Esophagus squamous epithelium (tissue), 5 donors: ENCODE measurements at places on chromosomes 7 and 10. TPM values are rescaled to one million over a fixed set of nuclear protein-coding genes. Genes with fewer than 3 reads are reported as not detected.
A peak's percentile ranks its signal among the peaks of the same experiment; 100 is the strongest.

DNA sequence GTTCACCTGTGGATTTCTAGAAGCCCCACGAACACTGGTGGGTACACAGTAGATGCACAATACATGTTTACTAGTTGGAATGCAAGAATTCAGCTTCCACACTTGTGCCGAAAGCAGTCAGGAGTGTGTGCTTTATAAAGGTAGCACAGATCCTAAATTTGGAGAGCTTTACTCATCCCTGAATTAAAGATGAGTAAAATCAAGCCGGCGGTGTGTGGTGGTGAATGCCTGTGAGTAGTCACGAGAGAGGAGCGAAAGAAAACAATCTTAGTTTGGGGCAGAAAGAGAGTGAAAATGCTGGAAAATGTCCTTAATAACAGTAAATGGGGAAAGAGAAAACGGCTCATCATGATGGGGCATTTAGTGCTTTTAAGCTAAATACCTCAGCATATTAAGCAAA lies 13.6 kb upstream of the ENO4 start:
- no peak for DNase-seq

GRCh38 chr10:21617267-21617666 lies 83.2 kb downstream of the MLLT10 start:
- DNase-seq, result no peak

DNA sequence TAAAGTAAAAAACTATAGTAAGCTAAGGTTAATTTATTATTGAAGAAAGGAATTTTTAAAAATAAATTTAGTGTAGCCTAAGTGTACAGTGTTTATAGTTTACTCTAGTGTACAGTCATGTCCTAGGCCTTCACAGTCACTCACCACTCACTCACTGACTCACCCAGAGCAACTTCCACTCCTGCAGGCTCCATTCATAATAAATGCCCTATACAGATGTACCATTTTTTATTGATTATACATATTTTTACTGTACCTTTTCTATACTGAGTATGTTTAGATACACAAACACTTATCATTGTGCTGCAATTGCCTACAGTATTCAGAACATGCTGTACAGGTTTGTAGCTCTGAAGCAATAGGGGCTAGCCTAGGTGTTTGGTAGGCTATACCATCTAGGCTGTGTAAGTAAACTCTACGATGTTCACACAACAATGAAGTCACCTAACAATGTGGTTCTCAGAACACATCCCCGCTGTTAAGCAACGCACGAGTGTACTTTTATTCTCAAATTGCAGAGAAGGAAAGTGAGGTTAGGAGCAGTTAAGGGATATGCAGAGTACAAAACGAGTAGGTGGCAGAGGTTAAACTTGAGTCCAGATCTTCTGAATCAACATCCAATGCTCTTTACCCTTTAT lies 38.9 kb upstream of the PLCE1 start:
- DNase-seq, result no peak

GRCh38 chr10:86244297-86245014 lies 122.1 kb downstream of the GRID1 start:
- DNase-seq, result no peak

Gene VTI1A
- total RNA-seq, result 61.3 TPM

- DNase-seq, result no peak
Observed at GRCh38 chr7:106424476-106425016, 139.8 kb upstream of the NAMPT start.

DNA sequence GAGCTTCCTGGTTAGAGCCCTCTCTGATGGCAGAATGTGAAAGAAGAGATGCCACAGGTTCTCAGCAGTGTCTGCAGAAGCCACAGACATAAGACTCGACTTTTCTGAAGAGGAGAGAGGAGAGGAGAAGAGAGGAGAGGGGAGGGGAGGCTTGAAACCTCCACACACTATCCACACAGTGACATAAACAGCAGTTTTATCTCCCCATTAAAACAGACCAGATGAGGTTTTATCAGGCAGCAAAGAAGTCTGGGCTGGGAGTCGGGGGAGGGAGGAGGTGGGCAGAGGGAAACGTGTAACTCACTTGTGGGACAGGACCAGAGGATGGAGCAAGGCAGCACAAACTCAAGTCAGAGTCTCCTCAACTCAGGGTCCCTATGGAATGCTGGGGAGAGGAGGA lies 76.5 kb downstream of the XPNPEP1 start:
- DNase-seq, result no peak

DNA sequence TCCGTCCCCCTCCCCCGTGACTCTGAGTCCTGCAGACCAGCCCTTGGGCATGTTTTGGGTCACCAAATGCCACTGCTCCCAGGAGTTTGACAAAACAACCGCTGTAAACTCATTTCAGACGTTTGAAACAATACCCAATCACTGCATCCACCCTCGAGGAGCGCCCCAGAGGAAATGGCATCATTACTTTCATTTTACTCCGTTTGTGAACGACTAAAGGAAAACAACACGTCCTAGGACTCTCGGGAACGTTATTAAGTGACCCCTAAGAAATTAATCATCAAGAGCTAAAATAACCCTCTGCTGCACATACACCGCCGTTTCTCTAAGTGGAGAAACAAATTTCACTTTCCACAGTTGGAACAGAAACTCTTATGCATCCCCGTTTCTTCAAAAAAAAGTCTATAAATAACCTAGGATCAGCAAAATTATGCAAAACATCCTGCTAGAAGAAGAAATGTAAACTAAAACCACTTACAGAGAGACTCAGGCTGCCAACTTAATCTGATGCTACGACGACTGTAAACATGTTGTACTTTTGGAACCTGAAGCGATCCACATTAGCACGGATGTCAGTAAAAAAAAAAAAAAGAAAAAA lies 109.9 kb upstream of the EFCAB10 start:
- DNase-seq, result no peak

GRCh38 chr10:13536674-13537366 lies 8.0 kb upstream of the BEND7 start:
- DNase-seq, result no peak

Gene MKI67
- 26.6 TPM for total RNA-seq

DNA sequence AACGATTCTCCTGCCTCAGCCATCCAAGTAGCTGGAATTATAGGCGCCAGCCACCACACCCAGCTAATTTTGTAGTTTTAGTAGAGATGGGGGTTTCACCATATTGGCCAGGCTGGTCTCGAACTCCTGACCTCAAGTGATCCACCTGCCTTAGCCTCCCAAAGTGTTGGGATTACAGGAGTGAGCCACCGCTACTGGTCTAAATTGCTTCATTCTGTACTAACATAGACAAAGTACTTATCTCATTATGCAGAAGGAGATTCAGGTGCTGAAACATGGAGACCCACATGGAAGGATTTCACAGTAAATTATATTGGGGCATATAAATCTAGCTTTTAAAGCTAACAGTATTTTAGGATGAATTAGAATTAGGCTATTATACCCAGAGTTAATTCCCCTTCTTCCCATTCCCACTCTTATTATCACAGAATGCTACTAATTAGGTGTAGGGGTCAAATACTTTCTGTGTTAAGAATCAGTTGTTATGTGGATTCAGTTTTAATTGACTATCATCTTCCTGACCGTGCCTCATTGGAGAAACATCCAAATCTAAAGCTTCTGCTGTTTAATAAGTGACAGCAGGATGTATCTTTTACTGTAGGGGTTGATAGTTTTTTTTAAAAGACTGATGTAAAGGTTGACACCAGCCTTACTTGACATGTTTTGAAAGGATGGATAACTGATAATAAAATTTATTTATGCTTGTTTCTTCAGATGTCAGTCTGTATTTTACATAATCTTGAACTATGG lies 27.2 kb downstream of the ADK start:
- DNase-seq, result no peak

DNA sequence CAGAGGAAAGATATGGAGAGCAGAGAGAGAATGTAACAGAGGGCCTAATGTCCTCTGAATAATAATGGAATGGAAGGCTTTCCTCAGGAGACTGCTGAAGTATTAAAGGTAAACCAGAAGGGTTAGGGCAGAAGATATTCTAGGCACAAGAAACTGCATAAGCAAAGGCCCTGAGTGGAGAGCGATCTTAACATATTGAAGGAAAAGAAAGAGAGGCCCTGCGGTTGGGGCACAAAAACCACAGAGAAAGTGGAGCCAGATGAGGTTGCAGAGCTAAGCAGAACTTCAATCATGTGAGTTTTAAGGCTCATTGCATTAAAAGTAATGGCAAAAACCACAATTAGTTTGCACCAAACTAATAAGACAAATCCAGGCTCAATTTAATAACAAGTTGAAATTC lies 115.8 kb upstream of the VSTM2A start:
- DNase-seq, result no peak

GRCh38 chr7:50307368-50308032 lies 3.0 kb downstream of the IKZF1 start:
- no peak for DNase-seq

Gene ACHE
- 1.2 TPM for total RNA-seq

DNA sequence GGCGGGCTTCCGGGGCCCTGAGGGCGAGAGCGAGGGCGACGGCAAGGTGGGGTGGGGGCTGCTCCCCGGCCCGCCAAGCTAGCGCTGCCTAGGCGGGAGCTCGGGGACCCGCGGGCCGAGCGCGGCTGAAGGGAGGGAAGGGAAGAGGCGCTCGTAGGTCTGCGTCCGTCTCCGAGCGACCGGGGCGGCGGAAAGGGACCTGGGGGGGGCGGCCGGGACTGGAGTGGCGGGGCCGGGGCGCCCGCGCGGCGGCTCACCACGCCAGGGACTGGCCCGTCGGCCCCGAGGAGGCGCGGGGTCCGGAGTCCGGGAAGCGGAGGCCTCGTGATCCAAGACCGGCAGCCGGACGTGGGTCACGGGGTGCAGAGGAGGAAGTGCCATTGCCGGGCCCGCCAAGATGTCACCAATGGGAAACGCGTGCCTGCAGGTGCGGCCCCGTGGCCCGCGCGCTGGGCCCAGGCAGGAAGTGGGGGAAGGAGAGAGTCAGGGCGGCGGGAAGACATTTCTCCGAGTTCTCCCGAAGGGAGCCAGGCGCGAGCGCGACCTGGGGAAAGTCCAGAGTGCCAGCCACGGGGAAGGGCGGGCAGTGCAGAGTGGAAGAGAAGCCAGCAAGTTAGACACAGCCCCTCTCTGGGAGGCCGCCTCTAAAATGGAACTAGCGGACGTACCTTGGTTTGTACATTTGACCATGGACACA lies 11.9 kb downstream of the HNRNPF start:
- peak; percentile 51 for DNase-seq

DNA sequence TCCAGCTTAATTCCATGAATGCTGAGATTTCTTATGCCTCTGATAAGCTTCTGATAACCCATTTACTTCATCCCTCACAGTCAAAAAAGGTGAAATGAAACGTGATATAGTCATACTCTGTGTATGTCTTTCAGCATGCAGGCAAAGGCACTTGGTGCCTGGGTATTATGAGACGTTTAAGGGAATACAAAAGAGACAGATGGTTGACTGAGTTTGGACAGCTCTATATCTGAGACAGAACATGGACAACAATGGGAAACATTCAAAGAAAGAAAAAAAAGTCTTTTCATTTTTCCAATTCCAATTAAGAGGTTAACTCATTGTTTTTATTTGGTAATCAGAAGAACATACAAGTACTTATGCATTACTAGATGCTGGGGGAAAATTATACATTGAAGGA lies 96.2 kb downstream of the PPP1R17 start:
- no peak for DNase-seq

Gene LRRD1
- not detected for total RNA-seq

Gene TMEM254
- total RNA-seq, result 25.6 TPM
